ENCODE measurements at places on chromosomes 1 and 21.

- DNase-seq: no peak
These were observed 44.8 kb downstream of the ATP5PO start for GRCh38 chr21:33870768-33871167.

GRCh38 chr1:147567594-147568381 is 26.5 kb downstream of the BCL9 start:
- DNase-seq: no peak

- DNase-seq: no peak
These were observed 10.8 kb downstream of the OLIG1 start for GRCh38 chr21:33080776-33081175.

DNA sequence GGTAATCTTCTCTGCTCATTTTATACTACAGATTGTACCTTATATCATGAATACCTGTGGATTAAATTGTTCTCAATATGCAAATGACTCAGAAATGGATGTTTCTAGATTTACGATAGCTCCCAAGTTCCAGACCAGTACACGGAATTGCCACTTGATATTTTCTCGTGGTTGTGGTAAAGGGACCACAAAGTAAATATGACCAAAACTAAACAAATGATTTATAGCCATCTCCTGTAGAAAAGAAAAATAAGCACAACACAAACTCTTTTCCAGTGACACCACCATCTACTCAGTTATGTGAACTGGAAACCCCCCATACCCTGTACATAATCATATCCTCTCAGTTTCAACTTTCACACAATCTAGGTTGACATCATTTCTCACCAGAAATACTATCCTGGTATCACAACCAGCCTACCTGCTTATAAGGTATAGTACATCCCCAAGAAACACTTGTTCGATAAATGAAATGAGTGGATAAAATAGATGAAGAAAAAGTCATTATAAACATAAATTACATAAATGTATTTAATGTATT is 172.3 kb downstream of the ADGRL4 start:
- no peak for DNase-seq

GRCh38 chr21:25584833-25585676 is 22.2 kb downstream of the MRPL39 start:
- no peak for DNase-seq

DNA sequence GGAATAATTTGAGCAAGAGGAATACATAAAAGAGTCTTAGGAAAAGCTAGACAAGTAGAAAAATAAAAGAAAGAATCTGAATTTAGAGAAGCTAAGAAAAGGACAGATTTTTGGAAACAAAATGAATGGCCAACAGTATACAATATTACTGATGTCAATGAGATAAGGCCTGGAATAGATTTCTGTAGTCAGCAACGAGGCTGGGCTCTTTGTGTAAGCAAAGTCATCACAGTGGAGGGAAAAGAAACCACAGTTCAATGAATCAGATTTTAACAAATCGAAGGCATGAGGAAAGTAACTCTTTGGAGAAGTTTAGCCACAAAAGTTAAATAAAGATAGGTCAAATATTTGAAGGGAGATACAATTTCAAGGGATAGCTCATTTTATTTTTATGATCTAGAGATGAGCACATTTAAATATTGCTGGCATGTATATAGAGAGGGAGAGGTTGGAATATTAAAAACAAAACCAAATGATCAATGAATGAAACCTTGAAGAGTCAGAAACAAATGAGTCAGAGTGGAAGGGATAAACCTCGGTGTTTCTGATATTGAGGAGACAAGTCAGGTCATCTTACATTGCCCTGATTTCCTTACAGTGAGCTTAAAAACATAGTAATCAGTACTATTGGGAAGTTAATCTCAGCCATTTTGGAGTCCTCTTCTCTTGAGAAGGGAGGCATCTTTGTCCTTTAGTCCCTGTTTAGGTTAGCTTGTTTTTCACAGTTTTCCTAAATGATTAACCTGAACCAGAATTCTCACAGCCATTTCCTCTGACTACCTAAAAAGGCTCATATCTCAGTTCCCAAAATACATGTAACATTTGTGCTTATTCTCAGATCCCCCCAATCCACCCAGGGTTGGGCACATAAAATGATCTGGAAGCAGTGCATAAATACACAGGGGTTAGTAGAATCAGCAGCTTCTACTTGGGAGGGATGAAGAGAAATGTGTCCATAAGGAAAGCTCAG is 620.0 kb upstream of the B3GALT2 start:
- DNase-seq: no peak

DNA sequence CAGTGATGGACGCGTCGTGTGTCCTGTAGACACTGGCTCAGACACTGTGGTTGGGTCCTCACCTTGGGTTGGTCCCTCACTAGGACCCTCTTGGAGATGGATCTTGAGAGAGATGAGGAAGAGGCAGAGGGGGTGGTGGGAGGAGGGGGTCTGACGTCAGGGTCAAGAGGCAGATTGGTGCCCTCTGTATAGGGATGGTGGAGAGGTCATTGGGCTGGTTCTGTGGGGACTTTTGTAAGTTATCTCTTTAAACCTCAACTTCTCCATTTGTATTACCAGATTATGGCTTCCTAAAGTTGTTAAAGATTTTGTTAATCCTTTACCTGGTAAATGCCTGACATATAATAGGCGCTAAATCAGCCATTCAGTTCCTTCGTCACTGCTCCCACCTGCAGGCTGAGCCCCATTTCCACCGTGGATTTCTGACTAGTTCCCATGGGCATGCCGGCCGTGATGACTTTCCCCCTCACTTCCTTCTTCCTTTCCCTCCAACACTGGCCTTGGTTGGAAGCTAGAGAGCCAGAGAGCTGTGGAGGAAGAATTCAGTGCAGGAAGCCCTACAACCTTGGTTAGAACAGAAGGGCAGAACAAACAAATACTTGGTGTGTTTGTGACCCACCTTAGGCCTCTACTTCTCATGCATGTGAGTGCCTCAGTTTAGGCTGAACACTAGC is 8.6 kb downstream of the H6PD start:
- DNase-seq: no peak

DNA sequence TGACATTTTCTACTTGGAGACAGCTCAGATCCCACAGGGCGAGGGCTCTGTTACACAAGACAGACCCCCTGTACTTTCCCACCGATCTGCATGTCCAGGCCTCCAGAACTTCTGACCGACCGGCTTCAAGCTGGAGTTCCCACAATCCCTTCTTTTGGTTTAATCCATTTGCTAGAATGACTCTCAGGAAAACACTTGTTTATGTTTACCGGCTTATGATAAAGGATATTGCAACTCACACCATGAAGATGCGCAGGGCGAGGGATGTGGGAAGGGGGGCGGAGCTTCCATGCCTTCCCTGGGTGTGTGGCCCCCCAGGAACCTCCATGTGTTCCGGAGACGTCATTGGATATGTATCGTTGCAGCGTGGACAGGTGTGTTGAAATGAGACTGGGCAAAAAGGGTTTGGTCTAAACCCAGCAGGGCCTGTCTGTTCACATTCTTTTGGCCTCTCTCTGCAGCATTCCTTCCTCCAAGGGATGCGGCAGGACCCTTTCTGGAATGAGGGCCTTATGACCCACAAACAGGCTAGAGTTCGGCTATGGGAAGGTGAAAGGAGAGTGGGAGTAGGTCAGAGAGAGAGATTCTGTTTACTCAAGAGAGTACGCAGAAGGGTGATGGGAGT is 7.5 kb upstream of the IGSF5 start:
- DNase-seq: no peak

- DNase-seq: no peak
These were observed 158.5 kb upstream of the ESRRG start for GRCh38 chr1:216881695-216882094.

- DNase-seq: peak; percentile 54
These were observed 52.2 kb downstream of the CAPZB start for GRCh38 chr1:19432943-19433718.

DNA sequence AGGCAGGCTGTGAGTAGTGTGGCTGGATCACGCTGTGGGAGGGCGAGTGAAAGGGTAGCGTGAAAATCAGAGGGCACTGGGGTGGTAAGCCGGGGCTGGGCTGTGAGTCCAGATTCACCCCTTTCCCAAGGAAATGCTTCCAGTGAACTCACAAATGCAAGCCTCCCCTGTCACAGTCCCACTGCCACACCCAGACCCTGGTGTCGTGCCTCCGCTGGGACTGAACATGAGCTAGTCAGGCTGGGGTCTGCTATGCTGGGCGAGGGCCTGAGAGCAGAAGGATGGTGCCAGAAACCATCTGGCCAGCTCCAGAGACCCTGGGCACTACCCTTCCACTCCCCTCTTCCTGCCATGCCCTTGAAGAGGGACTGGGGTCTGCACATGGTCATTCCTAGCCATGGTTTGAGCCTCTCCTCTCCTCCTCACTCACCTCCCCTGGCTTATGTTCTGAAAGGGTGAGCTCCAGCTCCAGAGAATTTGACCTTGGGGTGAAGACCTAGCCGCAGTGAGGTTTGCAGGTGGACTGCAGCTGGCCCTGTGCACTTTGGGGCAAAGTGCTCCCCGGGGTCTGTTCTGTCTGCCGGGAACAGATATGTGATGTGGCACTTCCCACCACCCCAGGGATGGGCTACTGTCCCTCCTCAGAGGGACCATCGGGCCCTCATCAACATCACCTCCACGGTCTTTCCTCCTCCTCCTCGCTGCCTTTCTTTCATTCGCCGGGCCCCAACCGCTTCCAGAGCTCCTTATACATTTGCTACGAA is 365.6 kb downstream of the RPS6KC1 start:
- DNase-seq: no peak

- no peak for DNase-seq
These were observed 265.7 kb upstream of the TMEM51 start for GRCh38 chr1:14887764-14888350.

- DNase-seq: peak; percentile 89
These were observed 228.9 kb downstream of the TNR start for GRCh38 chr1:175514387-175514953.

DNA sequence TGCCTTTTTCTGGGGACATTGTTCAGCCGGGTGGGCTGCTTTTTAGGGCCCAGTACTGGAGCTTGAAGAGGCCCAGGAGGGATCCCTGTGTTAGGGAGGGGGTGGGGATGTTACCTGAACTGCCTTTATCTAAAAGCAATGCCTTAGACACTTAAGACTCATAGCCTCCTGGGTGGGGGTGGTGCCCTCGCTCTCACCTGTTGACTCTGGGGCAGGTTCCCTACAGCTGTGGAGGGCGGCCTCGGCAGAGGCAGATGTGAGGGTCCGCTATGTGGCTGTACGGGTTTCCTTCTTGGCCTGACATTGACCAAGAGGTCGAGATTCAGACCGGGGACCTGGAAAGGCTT is 716 bp downstream of the INAVA start:
- DNase-seq: no peak

GRCh38 chr21:36893581-36893980 is 72.9 kb downstream of the HLCS start:
- no peak for DNase-seq

DNA sequence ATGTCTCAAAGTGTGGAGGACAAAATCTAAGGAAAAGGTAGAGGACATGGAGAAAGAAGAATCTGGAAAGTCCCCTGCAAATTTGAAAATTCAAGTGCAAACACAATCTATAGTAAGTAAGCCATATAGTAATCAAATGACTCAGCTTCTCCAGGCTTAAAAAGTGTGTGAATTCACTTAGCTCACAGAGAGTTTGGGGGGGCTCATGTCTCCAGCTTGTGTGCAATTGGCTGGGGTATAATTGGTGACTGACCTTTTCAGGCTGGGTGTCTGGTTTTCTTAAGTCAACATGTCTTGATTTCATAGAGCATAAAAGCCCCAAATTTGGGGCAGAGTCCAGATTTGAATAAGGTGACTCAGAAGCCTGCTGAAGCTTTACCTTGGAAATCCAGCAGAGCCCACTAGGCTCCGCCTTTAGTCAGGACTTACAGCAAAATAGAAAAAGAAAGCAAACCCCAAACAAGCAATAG is 8.6 kb downstream of the CLDN14 start:
- DNase-seq: no peak

GRCh38 chr1:226956942-226957713 is 17.0 kb downstream of the COQ8A start:
- DNase-seq: no peak

DNA sequence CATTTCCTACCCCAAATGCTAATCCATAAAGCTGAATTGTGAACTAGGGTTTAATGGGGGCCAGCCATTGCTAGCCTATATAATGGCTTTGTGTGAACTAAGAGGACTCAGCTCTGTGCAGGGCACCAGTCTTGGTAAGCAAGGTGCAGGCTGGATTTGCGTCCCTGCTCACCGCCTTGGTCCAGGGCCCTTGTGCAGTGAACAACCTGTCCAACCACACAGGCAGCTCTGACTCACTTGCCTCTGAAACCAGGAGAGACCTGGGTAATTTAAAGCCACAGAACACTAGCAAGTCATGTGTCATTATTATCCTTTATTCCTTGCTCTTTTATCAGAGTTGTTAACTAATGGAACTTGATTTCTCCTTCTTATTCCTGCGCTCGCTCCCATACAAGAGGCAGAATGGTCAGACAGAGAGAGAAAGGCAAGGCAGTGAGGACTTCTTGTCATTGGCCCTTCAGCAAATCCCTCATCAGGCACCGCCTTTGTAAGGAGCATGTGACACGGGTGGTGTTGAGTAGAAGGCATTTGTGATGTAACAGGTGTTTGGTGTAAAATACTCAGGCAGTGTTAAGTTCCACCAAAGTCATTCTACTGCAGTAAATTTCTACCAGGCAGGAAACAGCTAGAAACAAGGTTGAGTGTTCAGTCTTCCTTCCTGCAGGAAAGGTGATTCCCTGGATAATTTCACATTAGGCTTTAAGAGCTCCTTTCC is 67.3 kb upstream of the OLIG2 start:
- no peak for DNase-seq

DNA sequence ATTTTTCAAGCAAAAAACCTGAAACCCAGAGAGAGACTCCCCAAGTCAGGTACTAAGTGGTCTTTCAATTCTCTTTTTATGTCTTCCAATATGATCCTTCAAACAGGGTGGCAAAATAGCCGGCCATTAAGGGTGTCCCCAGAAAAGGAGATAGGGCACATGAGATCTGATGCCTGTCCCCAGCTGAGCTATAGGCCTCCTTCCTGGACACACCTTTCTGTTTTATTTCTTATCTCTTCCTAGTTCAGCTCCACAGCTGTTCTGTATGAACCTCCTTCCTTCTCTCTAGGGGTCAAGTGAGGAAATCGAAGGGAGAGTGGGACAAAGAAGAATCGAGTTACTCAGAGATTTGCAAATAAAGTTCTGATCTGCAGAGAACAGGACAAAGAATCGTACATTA is 112.4 kb upstream of the ATP1A1 start:
- no peak for DNase-seq

- peak; percentile 44 for DNase-seq
These were observed 466 bp downstream of the VPS26C start for GRCh38 chr21:37266515-37267221.

- no peak for DNase-seq
These were observed 13.7 kb downstream of the FGR start for GRCh38 chr1:27621051-27621920.

- DNase-seq: peak; percentile 9
These were observed 54.2 kb upstream of the PRKACB start for GRCh38 chr1:84089867-84090266.

- no peak for DNase-seq
These were observed 165.8 kb upstream of the RAB4A start for GRCh38 chr1:229105109-229105508.

- DNase-seq: no peak
These were observed 12.9 kb upstream of the PDE9A start for GRCh38 chr21:42640486-42640885.

- peak; percentile 0 for DNase-seq
These were observed 65.2 kb downstream of the CACNA1E start for GRCh38 chr1:181548497-181548896.

All from cardiac muscle cell (in vitro differentiated cells and primary cell).